ENCODE measurements at places on chromosomes 7 and 10.

GRCh38 chr7:92680442-92680841, 90.3 kb upstream of the FAM133B start:
- DNase-seq = no peak

- no peak for DNase-seq
Measured at GRCh38 chr7:128812514-128813168, 17.6 kb upstream of the FLNC start.

GRCh38 chr7:138164804-138165203, 88.5 kb downstream of the AKR1D1 start:
- DNase-seq = no peak

GRCh38 chr10:76210211-76210610, 778.8 kb downstream of the LRMDA start:
- DNase-seq = no peak

DNA sequence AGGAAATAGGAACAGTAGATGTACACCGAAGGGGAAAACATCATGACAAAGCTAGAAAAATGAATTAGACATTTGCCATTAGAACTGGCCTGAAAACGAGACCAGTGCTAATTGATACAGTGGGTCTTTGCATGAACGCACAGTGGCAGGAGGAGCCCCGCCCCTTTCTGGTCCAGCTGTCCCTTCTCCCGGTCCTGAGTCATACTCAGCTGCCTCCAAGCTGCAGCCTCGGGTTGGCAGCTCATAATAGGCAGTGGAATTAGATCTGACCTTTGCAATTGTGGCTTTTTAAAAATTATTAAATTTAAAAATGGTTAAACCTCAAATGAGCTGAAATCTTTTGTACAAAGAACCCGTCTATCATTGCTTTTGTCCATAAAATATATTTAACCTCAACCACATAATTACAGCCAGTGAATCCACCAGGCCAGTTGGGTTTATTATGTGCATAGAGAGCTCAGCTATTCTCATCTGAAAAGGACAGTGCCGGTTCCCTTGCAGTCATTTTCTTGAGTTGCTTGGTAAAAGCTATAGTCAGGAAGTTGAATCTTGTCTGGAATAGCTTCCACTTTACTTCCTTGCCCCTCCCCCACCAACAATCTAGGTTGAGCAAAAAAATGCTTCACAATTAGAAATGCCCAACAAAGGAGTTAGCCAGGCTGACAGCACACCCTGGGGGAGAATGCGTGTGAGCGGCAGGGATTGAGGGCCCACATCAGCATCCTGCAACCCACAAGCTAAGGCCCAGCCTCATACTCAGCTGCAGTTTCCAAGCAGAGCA, 147.1 kb downstream of the BUB3 start:
- no peak for DNase-seq

DNA sequence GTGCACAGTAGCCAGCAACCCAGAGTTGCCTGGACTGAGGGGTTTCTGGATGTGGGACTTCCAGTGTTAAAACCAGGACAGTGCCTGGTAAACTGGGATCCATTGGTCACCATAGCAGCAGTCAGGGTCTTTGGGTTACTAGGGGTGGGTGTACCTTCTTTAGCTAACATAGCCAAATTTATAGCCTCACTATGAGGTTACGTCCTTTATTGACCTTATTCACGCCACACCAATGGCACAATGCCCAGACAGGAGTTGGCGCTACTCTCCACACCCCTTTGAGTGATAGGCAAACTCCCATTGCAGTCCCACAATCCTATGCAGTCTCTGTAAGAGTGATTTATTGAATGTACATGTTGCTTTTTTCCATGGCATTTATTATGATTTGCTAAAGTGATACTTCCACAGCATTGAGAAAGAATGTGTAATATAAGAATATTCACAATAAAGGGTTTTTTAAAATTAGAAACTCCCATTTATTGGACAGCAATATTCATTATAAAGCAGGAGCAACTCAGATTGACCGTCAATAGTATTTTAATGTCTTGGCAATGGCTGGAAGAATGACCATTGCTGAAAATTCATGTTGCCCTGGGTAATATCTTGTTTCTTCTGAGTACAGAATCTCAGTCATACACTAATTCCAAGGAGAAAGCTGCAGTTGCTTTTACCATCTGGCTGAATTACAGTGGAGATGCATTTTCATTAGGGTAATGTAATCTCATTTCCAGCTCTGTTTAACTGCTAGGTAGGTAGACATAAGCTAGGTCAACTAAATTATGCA, 26.1 kb downstream of the IFIT5 start:
- no peak for DNase-seq

- DNase-seq = no peak
Measured at GRCh38 chr10:59997827-59998525, 91.6 kb upstream of the CCDC6 start.

DNA sequence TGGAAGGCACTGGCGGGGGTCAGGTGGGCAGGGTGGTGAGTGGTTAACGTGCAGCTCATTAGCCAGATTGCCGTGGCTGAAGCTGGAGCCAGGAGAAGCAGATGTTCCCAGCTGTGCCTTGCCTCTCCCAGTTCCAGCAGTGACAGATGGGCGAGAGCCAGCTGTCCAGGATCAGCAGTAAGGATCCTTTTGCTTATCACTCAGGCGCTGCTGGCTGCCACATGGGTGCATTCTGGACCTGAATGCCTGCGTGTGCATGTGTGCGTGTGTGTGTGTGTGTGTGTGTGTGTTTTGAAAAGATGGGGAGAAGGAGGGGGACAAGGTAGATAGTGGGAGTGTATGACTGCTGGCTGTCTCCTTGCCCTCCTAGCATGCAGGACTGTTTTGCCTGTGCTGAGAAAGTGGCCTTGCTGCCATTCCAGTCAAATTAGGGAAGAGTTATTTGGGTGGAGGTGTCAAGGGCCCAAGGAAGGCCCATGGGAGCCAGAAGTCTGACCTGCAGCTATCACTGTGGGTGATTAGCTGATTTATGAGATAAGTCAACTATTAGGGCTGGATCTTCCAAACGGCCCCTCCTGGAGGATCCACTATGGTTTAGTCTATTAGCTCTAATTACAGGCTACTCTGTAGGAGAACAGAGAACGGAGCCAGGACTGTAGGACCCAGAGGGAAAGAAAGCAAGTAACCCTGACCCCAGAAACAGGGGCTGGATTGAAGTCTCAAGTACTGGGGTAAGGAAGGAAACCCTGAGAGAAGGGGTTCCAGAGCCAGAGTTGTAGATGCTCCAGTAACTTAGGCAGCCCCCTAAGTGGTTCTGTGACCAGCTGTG, 3.3 kb downstream of the EPHA1 start:
- no peak for DNase-seq

- no peak for DNase-seq
Measured at GRCh38 chr10:15313843-15314242, 57.2 kb downstream of the FAM171A1 start.

DNA sequence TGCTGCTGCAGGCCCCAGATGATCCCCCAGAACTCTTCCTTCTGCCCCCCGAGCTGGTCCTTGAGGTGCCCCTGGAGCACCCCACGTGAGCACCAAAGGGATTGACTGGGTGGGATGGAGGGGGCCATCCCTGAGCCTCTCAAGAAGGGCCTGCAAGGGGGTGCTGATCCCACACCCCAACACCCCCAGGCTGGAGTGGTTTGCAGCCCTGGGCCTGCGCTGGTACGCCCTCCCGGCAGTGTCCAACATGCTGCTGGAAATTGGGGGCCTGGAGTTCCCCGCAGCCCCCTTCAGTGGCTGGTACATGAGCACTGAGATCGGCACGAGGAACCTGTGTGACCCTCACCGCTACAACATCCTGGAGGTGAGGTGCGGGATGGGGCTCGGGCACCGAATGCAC, 8.2 kb downstream of the NOS3 start:
- DNase-seq = no peak

DNA sequence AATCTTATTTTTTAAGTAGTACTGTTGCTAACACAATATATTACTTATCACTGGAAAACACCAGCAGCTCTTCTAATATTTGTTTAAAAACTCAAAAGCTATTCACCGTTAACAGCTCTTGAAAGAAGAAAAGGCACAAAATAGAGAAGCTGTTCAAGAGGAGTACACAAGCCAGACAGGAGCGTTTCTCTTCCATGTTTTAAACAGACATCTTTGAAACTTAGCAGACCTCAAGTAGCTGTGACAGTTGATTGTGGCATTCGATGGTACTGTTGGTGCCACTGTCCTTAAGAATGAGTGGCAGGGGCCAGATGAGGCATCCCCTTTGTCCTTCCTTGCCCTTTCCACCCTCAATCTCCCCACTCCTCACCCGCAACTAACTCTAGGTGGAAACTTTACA, 81.6 kb upstream of the PRR15 start:
- DNase-seq = peak; percentile 50

- DNase-seq = no peak
Measured at GRCh38 chr10:3535001-3535400, 250.0 kb downstream of the KLF6 start.

- no peak for DNase-seq
Measured at GRCh38 chr7:80858141-80858903, 60.5 kb downstream of the SEMA3C start.

DNA sequence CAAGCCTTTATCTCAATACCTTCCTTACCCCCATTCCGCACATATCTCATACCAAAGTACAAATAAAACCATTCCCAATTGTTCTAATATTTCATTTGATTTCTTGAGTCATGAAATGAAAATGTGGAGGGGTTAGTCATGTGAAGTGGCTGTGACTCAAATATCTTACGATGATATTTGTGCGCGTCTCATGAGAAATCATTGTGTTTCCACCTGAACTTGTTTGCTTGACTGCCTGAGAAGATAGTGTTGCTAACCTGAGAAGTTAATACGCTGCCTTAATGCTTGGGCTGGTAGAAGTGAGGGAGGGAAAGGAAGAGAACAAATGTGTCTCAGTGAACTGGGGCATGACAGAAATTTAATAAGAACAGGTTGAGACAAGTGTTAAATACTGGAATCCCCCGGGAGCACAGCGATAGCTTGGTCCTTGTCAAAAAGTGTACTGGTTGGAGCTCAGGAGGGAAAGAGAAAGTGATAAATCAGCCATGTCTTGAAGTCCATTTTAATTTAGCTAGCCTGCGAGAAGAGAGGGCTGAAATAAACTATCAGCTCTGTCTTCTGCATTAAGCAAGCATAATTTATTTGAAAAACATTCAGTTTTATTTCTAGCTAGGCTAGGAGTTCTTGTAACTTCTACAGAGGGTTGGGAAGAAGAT, 7.2 kb upstream of the EPHA1 start:
- DNase-seq = peak; percentile 31

DNA sequence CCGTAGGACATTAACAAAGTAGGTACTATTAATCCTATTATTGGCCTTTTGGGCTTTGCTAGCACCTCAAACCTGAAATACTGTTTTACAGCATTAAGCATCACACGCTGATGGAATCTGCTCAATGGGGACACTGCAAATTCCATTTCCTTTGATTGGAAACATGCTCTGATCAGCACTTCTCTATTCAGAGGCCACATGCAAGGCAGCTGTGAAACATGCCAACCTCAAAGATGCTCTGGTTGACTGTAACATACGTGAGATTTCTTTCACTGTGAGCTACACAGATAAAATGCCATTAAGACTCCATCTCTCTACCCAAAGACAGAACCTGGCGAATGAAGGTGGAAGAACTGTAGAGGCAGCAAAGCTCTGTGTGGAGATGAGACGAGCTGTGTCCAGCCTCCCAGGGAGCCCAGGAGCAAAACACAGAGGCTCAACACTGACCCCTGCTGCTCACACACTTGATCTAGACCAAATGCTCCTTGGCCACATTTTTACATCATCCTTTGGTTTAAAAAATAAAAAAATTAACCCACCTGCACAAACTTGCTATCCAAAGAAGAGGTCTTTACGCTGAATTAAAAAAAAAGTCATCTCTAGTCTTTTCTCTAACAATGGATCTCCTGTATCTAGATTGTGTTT, 8.0 kb downstream of the RSU1 start:
- no peak for DNase-seq

Data from DMS79 (cell line).